Central memory CD4-positive, alpha-beta T cell (primary cell): ENCODE measurements at places on chromosomes 2 and 18.

GRCh38 chr2:113986762-113987290 lies 96.9 kb downstream of the ACTR3 start:
- no peak for DNase-seq

DNA sequence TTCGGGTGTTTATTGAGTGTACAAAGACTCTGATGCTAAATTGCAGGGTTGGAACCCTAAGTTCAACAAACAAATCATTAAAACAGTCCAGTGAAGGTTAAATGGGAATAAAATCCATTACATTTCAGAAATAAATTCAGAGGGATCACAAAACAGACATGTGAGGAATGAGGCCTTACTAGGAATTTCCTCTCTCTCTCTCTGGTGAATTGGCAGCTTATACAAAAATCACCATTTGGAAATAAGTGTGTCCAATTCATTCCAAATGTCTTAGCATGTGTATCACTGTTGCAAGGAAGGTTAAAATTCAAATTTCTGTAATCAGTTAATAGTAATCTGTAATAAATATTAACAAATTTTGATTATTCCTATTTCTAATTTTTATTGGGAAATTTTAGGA lies 228.6 kb upstream of the PXDN start:
- no peak for DNase-seq

DNA sequence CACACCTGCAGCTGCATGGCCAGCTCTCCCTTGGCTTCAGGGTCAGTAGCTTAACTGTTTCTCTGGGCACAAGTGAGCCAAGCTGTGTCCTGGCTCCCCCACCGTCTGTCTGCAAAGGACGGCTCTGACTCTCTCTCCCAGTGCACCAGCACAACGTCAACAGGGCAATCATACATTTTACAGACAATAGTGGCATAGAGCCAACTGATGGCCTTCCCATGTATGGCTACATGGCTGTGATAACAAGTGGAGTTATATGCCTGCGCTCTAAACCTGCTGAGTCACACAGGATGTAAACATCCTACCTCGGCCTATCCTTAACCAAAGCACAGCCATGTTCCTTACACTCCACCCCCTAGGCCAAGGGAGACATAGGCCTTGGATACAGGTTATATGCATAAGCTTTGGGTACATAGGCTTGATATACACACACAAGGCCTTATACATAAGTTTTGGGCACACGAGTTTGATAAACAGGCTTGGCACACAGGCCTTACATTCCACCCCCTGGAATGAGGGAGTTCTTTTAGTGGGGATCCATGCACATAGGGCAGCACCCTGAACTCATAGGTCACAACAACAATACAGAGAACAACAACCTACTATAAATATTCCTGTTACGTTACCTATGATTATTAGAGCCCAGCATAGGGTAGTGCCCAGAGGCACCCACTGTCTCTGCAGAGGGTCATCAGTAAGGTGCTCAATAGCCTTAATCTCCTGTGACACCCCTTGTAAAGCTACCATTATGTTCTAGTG lies 17.7 kb downstream of the PHOSPHO2 start:
- DNase-seq, result no peak

DNA sequence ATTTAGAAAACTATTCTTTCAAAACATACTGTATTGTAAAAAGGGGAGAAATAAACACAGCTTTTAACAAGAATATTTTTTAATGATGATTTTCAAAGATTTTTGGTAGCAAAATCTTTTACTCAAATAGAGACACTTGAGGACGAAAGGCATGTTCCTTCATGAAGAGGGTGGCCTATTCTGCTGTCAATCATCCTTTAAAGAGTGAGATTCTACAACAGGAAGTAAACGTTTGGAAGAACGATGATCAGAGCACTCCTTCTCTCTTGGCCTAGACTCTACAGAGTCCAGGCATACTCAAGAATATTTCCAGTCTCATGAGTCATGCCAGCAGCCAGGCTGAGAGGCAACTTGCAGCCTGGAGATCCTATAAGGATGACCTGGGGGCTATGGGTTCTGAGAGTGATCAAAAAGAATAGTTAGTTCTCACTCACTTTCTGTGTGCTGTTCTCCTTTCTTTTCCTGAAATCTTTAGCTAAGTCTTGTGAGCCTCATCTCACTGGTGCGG lies 62.4 kb upstream of the TCF4 start:
- no peak for DNase-seq

GRCh38 chr2:135916207-135916606 lies 40.0 kb upstream of the MCM6 start:
- peak; percentile 52 for DNase-seq

GRCh38 chr2:120564213-120565094 lies 171.2 kb upstream of the GLI2 start:
- no peak for DNase-seq

DNA sequence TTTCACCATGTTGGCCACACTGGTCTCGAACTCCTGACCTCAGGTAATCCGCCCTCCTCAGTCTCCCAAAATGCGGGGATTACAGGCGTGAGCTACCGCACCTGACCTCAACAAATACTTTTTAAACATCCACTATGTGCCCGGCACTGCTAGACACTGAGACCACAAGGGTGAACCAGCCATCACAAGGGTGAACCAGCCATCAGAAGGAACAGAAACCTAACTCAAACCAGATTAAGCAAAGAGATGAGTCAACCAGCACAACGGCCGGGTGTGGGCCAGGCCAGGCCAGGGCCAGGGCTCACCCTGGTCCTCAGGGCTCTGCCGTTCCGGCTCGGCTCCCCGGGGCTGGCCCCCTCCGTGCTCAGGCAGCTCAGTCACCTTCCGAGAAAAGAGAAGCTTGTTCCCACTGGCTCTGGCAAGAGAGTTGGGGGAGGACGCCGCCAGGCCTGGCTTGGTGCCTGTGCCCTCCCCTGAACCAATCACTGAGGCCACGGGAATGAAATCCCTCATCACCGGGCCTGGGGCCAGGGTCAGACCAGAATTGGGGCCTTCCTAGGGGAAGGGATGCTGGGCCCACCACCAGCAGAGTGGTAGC lies 4.4 kb downstream of the TEX44 start:
- DNase-seq, result no peak

GRCh38 chr18:56568986-56569385 lies 69.4 kb downstream of the TXNL1 start:
- DNase-seq, result no peak

- no peak for DNase-seq
These were observed 15.0 kb downstream of the PDCL3 start for GRCh38 chr2:100577777-100578176.

GRCh38 chr2:8288206-8288605 lies 393.6 kb upstream of the ID2 start:
- no peak for DNase-seq

GRCh38 chr2:3036432-3037125 lies 341.0 kb downstream of the EIPR1 start:
- no peak for DNase-seq

- DNase-seq, result no peak
These were observed 42.2 kb upstream of the EPG5 start for GRCh38 chr18:46009125-46009840.

- DNase-seq, result no peak
These were observed 445.7 kb upstream of the SLC14A2 start for GRCh38 chr18:45169610-45170009.

GRCh38 chr18:57975805-57976204 lies 68.2 kb upstream of the NEDD4L start:
- DNase-seq, result no peak

DNA sequence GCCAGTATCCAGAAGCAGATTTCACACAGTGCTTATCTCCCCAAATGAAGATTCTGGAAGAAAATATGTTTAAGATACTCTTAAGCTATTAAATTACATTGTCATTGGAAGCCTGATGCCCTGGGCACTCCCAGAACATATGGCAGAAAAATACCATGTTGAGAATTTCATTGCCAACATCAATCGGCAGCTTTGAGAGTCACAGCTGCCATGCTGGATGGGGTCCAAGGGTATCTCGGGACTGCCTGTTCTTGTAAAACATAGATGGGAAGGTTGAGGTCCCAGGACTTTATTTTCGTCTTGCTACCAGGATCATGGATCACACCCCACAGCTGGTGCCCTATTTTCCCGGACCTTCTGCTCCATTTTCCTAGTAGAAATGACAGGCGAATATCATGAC lies 632.5 kb downstream of the SUCLG1 start:
- DNase-seq, result no peak

DNA sequence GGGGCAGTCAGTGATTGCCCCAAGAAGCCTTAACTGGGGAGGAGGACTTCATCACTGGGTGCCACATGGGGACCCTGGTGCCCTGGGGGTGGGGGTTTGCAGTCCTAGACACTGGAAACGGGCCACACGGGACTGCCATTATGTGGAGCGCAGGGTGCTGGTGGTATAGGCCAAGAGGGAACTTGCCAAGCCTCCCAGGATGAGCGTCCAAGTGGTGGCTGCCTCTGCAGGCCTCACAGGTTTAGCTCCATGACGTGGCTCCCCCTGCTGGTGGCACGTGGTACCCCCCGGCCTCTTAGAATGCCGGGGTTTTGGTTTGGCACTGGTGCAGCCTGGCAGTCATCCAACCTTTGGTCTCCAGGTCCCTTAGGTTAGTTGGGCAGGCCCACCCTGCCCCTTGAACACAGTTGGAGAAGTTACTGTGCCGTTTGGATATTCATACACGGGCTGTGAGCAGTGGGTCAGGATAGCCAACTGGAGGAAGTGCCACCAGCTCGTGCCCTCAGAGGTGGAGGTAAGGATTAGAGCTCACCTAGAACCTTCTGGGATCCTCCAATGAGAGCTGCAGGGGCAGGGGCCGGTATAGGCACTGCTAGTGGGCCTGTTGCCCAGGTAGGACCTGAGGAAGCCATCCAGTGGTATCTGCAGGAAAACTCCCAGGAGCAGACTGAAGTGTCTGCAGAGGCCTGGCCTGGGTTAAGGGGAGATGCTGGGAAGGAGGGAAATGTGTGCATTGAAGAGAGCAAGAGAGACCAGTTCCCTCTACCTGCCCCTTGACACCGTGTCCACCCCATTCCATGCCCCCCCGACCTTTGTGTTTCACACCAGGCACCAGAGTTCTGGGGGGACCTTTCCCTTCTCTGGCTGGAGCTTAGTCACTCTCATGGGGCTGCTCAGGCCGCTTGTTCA lies 5.7 kb downstream of the PTMA start:
- peak; percentile 85 for DNase-seq

GRCh38 chr2:26172871-26173775 lies at the start of gene GAREM2:
GAREM2 (plus strand) TSS chr2:26173088; CDS start chr2:26173221, 133 bp downstream.
- no peak for DNase-seq

DNA sequence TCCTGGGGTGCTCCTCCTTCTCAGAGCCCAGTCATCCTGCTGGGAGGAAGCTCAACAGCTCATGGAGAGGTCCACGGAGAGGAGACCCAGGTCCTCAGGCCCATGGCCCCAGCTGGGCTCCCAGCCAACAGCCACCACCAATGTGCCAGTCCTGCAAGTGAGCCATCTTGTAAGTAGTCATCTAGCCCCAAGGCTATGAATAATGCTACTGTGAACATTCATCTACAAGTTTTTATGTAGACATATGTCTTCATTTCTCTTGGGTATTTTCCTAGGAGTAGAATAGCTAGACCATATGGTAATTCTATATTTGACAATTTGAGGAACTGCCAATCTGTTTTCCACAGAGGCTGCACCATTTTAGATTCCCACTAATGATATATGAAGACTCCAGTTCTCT lies 166.1 kb downstream of the MTCL1 start:
- no peak for DNase-seq

GRCh38 chr18:23967321-23968089 lies 47.0 kb upstream of the TTC39C start:
- DNase-seq, result no peak

DNA sequence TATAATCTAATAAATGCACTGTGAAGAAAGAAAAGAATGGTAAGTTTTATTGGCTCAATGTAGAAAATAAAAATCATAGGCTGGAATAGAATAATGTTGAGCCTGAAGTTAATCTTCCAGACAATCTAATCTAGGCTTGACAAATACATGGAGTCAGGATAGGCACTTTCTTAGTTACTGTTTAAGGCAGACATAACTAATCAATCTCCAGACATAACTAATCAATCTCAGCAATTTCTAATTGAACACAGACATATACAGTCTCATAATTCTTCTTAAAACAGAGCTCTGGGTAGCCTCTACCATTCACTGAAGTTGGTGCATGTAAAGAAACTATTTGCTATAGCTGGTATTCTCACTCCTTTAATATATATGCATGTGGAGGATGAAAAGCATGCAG lies 150.1 kb upstream of the CTAGE1 start:
- DNase-seq, result no peak

DNA sequence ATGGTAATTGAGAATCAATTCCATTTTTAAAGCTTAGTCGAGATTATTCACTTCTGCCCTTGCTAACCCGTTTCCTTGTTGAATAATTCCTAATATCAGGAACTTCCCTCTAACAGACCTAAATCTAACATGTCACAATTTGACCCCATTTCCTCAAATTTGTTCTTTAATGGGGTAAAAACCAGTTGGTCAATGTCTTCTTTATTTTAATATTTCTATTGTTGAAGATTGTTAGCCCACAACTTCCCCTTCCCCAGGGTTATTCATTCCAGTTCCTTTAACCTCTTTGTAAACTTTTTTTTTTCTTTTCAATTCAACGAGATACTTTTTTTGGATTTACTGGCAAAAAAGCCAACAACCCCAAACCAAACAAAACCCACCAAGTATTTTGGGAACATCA lies 7.3 kb downstream of the TNFRSF11A start:
- no peak for DNase-seq

- DNase-seq, result no peak
These were observed 44.8 kb upstream of the KDM3A start for GRCh38 chr2:86396291-86396785.

GRCh38 chr18:75128051-75128605 lies 80.8 kb downstream of the PTGR3 start:
- no peak for DNase-seq

DNA sequence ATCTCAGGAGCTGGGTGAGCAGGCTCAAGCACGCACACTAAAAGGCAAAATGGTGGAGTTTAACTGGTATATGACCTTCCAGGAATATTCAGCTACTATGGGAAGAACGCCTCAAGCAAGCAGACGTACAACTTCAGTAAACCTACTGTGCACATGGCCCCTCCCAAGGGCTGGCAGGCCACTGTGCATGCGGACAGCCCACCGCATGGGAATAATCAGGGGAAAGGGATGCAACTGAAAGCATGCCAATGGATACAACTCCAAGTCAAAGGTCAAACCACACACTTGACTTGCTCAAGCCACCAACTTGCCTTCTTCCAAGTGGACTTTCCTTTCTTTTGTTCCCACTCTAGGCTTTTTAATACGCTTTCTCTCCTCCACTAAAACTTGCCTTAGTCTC lies 121.6 kb upstream of the SNTG2 start:
- no peak for DNase-seq

DNA sequence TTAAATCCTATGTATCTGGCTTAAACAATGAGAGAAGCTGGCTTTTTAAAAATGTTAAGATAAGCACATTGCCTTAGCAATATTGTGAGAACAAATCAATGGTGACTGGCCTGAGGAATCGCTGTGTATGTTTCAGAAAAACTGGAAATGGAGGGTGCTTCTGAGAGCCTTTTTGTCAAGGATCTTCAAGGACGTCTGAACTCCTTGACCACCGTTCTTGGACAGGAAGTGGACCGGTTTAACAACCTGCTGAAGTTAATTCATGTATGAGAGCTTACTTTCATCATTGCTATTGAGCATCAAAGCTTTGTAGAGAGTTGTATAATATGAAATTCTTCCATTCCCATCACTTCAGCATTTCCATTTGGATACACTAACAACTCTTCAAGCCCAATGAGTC lies 72.6 kb downstream of the TRABD2A start:
- DNase-seq, result no peak
